ENCODE measurements at places on chromosomes 2 and 18.

DNA sequence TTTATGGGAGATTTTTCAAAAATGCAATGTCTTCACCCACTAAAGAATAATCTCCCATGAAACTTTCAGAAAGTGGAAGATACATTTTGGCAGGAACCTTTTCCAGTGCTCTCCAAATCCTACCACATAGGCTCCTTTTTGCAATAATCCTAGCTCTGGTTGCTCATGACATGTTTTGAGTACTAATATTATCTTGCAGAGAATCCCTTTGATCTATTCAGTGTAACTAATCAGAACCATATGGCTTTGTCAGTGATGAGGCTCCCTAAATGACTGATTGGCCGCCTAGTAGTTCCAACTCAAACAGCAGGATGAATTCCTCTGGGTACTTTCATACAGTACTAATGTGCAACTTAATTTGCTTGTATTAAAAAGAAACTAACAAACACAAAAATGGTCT, 544.0 kb upstream of the FAM98A start:
- no peak for DNase-seq

- no peak for DNase-seq
Observed at GRCh38 chr2:61581716-61582115, 43.6 kb upstream of the XPO1 start.

- no peak for DNase-seq
Observed at GRCh38 chr2:157245846-157246764, 11.4 kb upstream of the GALNT5 start.

GRCh38 chr2:40072442-40073232, 293.6 kb upstream of the THUMPD2 start:
- no peak for DNase-seq

DNA sequence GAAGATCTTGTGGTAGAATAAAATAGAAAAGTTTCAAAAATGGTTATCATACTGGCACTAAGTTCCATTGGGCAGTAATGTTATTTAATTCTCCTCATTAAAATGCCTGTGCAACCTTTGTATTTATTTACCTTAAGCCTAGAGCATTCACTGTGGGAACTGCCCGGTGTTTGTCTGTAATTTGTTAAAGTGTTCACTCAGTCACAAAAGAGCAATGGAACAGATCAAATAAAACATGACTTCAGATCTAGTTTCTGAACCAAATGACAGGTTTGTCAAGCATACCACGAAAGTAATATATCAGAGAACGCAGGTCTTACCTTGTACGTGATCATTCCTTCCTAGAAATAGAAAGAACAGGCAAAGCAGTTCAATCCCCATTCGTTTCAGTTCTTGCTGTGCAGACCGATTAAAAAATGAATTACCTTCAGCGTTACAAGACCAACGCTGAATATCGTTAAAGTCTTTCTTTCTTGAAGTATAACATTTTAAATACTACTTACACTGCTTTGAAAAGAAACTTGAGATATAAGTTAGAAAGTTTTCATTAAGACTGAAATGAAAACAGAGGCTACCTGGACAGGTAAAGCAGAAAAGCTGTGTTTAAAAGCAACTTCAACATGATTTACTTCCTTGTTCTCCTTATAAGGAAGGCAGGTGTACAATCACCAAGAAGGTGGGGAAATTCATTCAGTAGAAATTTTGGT, at the start of gene ITGB6:
TSS of gene ITGB6 (minus strand) at position 590 of the 707 bp plus-strand sequence. CDS start at position 381, 209 bp downstream.
- no peak for DNase-seq

DNA sequence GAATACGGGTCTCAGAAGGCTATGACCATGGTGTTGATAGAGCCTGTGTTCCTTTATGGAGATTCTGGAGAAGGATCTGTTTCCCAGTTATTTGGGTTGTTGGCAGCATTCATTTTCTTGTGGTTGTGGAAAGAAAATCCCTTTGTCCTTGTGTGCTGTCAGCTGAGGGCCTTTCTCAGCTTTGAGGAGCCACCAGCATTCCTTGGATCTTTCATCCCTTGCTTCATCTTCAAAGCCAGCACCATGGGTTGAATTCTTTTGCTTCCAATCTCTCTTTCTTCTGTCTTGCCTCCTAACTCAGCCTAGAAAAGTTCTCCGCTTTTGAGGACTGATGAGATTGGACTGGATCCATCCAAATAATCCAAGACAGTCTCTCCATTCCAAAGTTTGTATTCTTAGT, 103.2 kb upstream of the MMADHC start:
- no peak for DNase-seq

DNA sequence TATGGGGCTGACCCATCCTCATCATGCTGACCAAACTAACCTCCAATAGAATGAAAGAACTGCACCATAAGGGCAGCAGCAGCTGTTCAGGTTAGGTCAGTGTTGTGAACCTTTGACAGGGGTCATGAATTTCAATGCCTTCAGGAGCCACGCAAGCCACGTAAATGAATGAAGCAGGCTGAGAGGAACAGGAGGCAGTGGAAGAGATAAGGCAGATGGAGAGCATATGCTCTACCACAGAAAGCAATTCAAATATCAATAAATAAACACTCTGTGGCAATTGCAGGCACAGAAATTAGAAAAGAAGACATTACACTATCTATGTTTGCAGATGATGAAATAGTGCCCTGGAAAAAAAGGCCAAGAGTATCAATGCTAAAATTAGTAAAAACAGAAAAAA, 56.3 kb downstream of the SCG2 start:
- no peak for DNase-seq

GRCh38 chr2:20487392-20488174, 40.7 kb downstream of the RHOB start:
- no peak for DNase-seq

DNA sequence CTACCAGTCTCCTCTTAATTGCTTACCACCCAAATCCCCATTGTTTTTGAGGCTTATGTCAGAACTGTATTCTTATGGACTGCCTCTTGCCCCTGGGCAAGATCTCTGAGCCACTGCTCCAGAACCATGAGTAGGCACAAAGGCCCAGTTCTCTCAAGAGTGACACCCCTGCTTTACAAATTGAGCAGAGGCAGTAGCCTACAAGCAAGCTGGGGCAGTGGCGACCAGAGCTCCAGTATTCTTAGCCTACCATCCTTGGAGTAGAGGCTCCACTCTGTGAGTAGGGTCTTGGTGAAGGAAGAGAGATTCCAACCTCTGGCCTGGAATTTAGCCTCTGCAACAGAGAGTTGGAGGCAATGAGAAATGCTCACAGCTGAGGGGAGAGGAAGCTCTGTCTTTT, 36.5 kb downstream of the WDR75 start:
- DNase-seq, result no peak

DNA sequence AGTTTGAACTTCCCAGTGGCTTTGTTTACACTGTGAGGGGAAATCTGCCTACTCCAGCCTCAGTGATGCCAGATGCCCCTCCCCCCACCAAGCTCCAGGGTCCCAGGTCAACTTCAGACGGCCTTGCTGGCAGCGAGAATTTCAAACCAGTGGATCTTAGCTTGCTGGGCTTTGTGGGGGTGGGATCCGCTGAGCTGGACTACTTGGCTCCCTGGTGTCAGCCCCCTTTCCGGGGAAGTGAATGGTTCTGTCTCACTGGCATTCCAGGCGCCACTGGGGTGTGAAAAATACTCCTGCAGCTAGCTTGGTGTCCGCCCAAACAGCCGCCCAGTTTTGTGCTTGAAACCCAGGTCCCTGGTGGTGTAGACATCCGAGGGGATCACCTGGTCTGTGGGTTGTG, 70.0 kb upstream of the NEUROD1 start:
- no peak for DNase-seq

- no peak for DNase-seq
Observed at GRCh38 chr18:8997634-8998033, 104.9 kb upstream of the NDUFV2 start.

GRCh38 chr2:6671913-6672312, 193.8 kb downstream of the CMPK2 start:
- DNase-seq, result no peak

- no peak for DNase-seq
Observed at GRCh38 chr2:38634684-38635083, 31.2 kb upstream of the GALM start.

- DNase-seq, result no peak
Observed at GRCh38 chr2:187003611-187004010, 154.6 kb upstream of the ZSWIM2 start.

DNA sequence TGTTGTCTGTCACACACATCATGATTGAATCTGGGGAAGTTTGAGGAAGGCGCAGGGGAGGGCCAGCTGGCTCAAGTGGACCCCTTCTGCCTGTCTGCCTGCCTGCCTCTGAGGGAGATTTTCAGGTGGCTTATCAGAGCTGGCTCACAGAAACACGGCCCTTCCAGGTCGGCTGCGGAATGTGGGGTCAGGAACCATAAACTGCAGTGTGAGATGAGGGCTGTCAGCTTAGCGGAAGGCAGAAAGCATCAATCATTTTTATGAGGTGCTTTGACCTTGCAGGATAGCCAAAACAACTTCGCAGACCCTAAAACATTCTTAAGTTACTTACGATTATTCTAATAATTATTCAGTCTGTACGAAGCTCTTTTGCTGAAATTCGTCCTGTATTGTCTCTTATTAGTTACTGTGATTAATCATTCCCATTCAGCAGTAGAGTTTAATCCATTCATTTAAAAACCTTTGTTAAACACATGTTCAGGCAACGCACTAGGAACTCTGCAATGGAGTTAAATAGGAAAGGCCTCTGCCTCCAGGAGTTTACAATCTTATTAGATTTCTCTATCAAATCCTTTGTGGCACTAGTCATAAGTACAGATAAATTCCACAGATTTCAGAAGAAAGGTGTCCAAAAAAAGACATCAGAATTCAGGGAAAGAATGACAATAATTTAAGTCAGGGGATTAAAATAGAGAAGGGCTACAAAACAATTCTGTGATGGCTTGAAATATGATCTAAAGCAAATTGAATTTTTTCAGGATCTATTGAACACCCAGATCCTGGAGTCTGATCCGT, 371.6 kb downstream of the HRH4 start:
- no peak for DNase-seq

DNA sequence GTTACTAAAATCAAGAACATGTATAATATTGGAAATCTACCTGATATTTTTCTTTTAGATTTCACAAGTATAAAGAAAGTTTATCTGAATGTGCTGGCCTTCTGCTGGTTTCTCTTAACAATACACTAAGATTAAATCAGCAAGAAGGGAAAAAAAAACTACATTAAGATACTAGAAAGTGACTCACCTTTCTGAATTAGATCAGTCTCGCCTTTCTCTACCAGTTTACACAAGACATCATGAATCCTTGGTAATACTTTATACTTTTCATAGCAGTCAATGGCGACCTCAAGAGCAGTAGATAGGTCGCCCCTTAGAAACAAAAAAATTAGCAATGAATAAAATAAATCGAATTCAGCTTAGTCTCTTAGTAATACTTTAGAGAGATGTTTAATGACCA, 61.2 kb downstream of the LRPPRC start:
- no peak for DNase-seq

DNA sequence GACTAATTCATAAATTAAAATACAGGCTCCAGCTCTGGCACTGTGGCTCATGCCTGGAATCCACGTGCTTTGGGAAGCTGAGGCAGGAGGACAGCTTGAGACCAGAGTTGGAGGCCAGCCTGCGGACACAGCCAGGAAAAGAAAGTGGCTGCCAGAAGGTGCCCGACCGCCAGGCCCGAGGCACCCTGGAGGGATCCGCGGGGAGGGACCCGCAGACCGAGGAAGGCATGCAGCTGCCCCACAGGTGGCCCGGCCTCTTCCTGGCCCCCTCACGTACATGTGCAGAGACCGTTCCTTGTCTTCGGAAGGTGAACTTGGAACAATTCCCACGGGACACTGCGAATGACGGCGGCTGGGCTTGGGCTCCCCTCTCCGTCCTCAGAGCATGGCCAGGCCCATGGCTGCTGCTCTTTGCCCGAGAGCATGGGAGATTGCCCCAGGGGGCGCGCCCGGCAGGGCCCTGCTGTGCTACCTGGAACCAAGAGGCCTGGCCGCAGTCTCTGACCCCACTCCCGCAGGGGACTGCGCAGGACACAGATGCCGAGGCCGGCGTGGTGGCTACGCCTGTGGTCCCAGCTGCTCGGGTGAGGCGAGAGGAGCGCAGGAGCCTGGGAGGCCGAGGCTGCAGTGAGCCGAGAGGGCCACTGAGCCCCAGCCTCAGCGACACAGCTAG, 55.6 kb upstream of the IMP4 start:
- DNase-seq, result no peak

DNA sequence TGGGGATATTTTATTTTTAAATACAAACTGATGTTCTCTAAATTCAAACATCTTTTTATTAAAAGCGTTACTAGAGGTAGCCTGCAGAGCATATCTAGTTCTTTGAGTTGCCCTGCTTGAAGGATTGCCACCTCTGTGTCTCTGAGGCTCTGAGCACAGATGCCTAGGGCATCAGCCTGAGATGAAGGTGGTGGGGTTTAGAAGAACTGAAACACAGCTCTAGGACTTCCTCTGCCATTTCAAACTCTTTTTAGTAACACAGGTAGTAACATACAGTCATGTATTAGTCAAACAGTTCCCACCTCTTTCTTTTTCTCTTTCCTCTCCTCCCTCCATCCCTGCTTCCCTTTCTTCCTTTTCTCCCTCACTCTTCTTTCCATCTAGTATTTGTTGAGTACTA, 57.6 kb downstream of the TTC21B start:
- no peak for DNase-seq

- DNase-seq, result no peak
Observed at GRCh38 chr2:4604767-4605166, 901.4 kb downstream of the DCDC2C start.

- no peak for DNase-seq
Observed at GRCh38 chr2:8684540-8684877, 2.7 kb downstream of the ID2 start.

DNA sequence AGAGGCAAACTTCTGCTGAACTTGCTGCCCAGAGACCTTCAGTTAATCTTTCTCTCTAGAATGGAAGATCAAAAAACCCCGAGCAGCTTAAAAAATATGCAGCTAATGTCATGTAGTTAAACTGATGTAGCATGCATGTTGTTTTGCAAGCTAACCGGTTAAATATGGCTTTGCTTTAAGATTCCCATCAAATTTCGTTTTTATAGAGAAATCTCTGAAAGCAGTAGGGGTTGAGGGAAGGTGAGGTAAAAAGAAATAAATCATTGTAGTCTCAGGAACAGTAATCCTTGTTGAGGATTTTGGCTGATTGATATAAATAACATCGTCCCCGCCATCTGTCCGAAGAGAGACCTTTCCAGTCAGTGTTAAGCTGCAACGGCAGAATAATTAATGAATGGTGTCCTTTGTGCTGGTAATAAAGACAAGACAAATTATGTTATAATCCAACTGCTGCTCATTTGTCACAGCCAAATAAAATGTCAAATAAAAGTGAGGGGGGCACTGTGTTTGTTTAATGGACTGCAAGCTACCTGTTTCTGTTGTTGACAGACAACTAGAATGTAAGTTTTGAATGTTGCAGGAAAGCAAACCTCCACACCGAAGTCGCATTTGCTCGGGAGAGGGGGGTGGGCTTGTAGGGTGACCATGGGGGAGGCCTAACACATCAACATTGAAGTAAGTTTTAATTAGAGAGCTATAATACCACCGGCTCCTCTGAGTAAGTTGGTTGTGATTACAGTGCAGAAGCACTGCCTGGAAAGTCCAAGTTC, 555.5 kb downstream of the ARHGAP15 start:
- DNase-seq, result no peak

DNA sequence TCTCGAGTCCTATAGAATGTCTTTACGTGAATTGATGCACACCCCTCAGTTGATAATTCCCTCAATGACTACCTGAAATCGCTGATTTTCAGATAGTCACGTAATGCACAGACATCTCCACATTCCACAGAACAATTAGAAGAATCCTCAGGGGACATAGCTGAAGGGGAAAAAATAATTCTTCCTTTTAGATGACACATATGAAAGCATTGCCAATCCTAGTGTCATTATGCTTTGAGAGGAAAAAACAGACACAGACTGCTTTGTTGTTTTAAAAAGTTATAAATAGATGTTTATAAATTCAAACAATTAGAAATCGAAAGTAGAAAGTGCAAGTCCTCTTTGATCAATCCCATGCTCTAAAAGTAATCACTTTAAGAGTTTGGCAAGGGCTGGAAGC, 100.6 kb upstream of the FN1 start:
- no peak for DNase-seq

All from activated naive CD8-positive, alpha-beta T cell treated with anti-CD3 and anti-CD28 coated beads, Interleukin-2, amount 50 U/mL, for 16 hours (primary cell).